ENCODE measurements at places on chromosomes 4 and X.

DNA sequence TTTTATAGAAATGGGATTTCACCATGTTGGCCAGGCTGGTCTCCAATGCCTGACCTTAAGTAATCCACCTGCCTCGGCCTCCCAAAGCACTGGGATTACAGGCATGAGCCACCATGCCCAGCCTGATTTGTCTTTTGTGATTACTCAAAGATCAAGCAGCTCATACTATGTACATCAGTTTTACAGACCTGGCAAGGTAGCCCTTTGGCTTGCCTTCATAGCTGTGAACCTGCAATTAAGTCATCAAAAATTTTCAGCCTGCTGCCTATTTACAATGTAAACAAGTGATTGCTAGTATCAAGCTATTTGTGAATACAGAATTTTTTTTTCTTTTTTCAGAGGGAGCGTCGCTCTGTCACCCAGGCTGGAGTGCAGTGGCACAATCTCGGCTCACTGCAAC, 46.2 kb downstream of the GSX2 start:
- DNase-seq = no peak

DNA sequence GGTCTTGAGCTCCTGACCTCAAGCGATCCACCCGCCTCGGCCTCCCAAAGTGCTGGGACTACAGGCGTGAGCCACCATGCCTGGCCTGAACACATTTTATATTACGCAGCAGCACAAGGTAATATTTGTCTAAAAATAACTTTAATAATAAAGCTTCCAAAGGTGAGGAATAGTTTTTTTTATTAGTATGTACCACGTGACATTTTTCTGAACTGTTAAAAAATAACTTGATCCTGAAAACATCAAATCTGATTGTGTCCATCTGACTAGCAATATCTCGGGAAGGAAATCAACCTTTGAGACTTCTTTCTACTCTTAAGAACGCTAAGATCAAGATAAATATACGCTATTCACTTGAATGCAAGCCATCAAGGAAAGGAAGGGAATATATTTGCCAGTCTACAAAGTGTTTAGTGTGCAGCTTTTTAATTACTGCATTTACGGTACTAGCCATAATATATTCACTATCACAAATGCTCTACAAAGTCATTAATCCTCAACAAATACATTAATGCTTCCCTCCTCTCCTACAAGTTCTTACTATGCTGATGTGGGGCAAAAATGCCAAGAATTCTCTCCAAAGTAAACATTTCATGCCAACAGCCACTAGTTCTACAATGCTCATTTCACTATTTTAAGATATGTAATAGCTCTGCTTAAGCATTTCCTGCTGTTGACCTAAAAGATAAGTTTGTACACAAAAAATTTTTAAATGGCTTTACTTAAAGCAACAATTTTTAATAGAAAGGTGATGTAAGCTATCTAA, 143.6 kb downstream of the APBB2 start:
- peak; percentile 47 for DNase-seq

GRCh38 chr4:151567056-151567455, 158.1 kb downstream of the FHIP1A start:
- DNase-seq = no peak

- peak; percentile 6 for DNase-seq
Measured at GRCh38 chrX:51747671-51748070, 4.4 kb downstream of the GSPT2 start.

- peak; percentile 15 for DNase-seq
Measured at GRCh38 chr4:108774809-108775530, 12.1 kb upstream of the ETNPPL start.

DNA sequence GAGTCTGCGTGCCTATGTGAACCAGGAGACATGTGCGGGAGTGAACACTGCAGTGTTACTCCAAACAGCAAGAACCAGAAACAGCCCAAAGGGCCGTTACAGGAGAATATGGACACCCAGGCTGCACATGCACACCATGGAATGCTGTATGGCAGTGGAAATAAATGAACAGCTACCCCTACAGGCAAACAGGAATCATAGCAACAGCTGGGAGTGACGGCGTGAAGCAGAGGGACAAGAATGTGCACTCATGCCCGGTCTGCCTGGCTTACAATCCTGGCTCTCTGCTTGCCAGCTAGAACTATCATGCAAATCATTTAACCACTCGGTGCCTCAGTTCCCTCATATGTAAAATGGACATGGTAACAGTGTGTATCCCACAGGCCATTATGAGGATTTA, 16.6 kb downstream of the GPKOW start:
- DNase-seq = peak; percentile 20

DNA sequence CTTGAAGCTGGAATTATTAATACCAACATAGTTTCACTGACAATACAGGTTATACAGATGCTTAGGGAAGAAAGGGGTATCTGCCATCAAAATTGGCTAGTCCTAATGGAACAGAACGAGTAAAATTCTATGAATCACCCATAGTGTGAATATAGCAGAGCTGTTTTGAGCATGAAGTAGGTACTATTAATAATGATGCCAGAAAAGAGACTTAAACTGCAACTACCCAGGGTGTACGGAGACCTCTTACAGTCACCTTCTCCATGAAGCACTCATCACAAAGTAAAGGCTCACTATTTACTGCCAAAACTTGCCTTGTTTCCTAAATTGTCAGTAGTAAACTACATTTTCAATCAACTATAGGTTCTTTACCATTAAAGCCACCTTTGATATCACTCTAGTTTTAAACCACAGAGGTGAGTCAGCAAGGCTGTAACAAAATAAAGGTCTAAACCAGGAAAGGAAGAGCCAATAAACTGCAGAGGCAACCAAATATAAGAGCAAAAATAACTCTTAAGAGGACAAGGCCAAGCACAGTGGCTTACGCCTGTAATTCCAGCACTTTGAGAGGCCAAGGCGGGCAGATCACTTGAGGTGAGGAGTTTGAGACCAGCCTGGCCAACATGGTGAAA, 114.4 kb downstream of the FRYL start:
- peak; percentile 66 for DNase-seq

DNA sequence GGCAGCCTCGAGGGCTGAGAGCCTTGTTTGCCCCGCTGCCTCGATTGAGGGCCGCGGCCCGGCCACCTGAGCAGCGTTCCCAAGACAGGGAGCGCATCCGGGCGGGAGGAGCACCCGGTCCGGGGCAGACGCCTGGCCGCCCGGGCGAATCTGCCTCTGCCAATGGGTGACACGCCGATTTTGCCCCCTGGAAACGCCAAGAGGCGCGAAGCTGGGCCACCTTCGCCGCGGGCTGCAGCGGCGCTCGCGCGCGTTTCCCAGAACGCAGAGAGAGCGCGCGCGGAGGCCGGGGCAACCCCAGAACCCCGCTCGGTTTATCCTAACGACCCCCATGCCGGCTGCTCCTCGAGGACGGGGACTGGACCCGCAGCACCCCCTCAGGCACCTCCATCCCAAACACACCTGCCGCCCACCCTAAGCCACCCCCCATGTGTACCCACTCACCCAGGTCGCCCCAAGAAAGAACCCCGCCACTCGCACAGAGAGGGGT, 575 bp downstream of the MAP7D2 start:
- DNase-seq = no peak

GRCh38 chr4:143196323-143196722, 11.6 kb downstream of the USP38 start:
- DNase-seq = no peak

- DNase-seq = no peak
Measured at GRCh38 chrX:93346309-93346708, 327.1 kb downstream of the NAP1L3 start.

DNA sequence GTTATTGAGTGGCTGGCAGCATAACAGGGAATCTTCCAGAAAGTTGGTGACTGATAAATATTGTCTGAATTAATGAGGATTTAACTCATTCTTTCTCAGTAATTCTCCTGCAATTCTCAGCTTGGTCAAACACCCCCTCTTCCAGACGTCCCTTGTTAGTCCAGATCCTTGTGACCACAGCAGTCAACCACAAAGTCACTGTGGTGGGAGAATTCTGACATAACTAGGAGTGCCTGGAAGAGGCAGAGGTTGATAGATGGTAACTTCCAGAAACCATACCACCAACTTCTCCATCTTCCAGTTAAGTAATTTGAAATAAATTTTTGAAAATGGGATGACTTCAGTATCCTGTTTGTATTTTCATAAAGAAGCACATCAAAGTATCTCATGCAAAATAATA, 90.1 kb downstream of the CEP44 start:
- DNase-seq = peak; percentile 9

GRCh38 chrX:48688531-48689150, 5.0 kb downstream of the WAS start:
- DNase-seq = no peak

GRCh38 chr4:119794113-119794512, 165.5 kb upstream of the PDE5A start:
- DNase-seq = no peak

DNA sequence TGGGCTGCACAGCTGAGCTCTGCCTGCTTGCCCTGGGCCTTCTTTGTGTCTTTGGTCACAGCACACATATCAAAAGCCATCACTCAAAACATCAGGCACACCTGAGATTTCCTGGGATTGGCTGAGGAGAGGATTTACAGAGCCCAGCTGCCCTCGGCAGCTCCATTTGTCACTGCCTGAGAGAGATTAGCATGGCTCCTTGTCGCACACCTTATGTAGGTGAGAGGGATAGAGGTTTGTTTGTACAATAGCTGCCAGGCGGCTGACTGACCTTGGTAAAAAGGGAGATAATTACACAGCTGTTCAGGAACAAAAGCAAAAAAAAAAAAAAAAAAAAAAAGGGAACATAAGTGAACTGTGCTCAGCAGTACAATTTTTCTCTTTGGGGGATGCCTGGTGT, 63.2 kb downstream of the MGST2 start:
- DNase-seq = no peak

- peak; percentile 39 for DNase-seq
Measured at GRCh38 chrX:357693-358471, 28.8 kb downstream of the PPP2R3B start.

- peak; percentile 93 for DNase-seq
Measured at GRCh38 chrX:114841051-114841450, 176.4 kb downstream of the IL13RA2 start.

GRCh38 chr4:139902321-139903320, 237.0 kb downstream of the MGST2 start:
- DNase-seq = peak; percentile 11

- peak; percentile 38 for DNase-seq
Measured at GRCh38 chr4:78951862-78952472, 12.7 kb upstream of the PAQR3 start.

GRCh38 chr4:136369073-136369472, 1163.2 kb downstream of the PCDH18 start:
- DNase-seq = peak; percentile 2

- DNase-seq = no peak
Measured at GRCh38 chr4:163638909-163639308, 144.4 kb downstream of the TMA16 start.

DNA sequence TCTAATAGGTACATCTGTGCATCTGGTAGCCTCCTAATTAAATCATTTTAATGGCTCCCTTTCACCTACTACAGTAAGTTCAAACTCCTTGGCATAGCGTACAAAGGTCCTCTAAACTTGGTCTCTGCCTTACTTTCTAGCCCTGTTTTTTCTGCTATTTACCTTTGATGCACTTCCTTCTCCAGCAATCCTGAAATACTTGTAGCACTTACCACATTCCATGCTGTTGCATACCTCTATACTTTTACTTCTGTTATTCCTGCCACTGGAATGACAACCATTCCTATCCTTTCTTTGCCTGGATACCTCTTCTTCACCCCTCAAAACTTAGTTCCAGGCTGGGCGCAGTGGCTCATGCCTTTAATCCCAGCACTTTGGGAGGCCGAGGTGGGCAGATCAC, 56.6 kb upstream of the LHFPL1 start:
- DNase-seq = no peak

DNA sequence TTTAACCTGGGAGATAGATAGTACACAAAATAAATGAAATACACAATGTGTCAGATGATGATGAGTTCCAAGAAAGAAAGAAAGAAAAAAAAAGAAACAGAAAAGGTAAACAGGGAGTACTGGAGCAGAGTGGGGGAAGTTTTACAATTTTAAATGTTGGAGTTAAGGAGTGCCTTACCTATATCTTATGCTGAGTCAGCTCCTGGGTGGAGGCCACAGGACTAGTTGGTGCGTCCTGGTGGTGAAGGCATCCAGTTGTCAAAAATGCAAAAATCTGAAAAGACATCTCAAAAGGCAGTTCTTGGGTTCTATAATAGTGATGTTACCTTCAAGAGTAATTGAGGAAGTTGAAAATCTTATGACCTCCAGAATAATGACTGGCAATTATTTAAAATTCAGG, 42.4 kb upstream of the MTMR8 start:
- DNase-seq = no peak

DNA sequence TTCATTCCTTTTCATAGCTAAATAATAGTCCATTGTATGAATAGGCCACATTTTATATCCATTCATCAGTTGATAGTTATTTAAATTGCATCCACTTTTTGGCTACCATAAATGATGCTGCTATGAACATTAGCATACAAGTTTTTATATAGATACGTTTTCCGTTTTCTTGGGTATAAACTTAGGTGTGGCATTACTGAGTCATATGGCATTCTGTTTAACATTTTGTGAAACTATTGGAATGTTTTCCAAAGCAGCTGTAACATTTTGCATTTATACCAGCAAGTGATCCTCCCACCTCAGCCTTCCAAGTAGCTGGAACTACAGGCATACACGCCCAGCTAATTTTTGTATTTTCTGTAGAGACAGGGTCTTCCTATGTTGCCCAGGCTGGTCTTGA, 26.3 kb downstream of the CLDN2 start:
- no peak for DNase-seq

- no peak for DNase-seq
Measured at GRCh38 chrX:31845003-31845402, 773.2 kb upstream of the FTHL17 start.

GRCh38 chr4:135724421-135724820, 1522.8 kb upstream of the PABPC4L start:
- peak; percentile 0 for DNase-seq

DNA sequence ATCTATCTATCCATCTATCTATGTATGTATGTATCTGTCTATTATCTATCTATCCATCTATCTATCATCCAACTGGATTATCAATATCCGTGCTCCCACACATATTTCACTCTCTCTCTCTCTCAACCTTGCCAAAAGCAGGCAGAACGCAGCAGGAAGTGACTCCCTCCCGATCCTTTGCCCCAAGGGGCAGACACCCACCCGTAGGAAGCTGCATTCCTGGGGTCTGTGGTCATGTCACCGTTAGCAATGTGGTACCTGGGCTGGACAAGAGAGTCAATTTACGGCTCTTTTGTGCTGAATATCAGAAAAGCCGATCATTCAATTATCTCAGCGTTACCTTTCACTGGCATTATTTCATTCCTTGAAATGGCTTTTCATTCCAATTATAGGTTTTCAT, 119.6 kb upstream of the PPP2R3B start:
- no peak for DNase-seq
